ENCODE measurements at places on chromosomes 1 and 21. TPM values are rescaled to one million over a fixed set of nuclear protein-coding genes. Genes with fewer than 3 reads are reported as not detected.

- DNase-seq, result no peak
Observed at GRCh38 chr1:204873714-204874113, 3.1 kb downstream of the NFASC start.

GRCh38 chr1:112803906-112804762 is 89.0 kb upstream of the PPM1J start:
- DNase-seq, result peak; percentile 72

DNA sequence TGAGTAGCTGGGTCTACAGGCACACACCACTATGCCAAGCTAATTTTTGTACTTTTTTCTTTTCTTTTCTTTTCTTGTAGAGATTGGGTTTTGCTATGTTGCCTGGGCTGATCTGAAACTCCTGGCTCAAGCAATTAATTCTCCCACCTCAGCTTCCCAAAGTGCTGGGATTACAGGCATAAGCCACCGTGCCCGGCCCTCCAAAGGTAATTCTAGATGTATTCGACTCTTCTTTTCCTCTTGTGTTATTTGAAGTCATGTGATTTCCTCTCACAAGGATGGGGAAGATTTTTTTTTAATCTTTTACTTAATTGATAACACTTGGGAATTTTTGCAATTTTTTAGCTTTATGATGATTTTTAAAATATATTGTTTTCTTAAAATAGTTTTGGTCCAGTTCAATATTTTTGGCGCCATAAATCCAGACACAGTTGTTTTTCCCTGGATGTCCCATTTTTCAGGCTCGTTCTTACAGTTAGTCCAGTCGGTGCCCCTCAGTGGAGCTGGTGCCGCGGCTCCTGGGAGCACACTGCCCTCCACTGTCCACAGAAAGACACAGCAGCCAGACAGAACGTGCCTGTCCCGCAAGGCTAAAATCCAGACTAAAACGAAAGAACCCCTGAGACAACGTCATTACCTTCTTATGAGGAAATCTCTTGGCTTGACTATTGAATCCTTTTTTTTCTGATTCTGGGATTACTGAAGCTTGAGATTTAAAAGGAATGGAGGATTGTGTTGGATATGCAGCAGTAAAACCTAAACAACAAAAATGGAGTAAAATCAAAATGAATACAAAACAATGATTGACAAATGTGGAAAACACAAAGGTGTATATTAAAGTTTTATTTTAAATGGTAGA is 22.4 kb downstream of the STPG1 start:
- DNase-seq, result peak; percentile 80

The LIN28A gene
- total RNA-seq, result not detected

GRCh38 chr1:180041582-180041981 is 87.0 kb downstream of the CEP350 start:
- no peak for DNase-seq

- DNase-seq, result no peak
Observed at GRCh38 chr1:180198196-180198595, 31.9 kb upstream of the LHX4 start.

DNA sequence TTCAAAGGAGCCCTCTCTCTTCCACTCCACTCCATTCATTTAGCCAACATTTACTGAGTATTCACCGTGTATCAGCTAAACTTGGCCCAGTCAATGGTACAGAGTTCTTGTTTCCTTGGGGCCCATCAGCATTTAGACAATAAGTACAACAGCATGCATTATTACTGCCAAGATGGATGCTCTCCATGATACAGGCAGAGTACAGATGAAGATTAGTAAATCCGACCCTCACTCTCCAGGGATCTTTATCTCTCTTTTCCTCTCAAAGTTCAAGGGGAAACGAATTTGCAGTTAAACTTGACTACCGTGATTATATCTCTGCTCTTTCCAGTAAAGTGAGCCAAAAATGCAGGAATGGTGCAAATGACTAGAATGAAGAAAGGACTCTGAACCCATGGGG is 184.6 kb upstream of the DUSP10 start:
- no peak for DNase-seq

The TAF13 gene
- total RNA-seq, result 97.8 TPM

DNA sequence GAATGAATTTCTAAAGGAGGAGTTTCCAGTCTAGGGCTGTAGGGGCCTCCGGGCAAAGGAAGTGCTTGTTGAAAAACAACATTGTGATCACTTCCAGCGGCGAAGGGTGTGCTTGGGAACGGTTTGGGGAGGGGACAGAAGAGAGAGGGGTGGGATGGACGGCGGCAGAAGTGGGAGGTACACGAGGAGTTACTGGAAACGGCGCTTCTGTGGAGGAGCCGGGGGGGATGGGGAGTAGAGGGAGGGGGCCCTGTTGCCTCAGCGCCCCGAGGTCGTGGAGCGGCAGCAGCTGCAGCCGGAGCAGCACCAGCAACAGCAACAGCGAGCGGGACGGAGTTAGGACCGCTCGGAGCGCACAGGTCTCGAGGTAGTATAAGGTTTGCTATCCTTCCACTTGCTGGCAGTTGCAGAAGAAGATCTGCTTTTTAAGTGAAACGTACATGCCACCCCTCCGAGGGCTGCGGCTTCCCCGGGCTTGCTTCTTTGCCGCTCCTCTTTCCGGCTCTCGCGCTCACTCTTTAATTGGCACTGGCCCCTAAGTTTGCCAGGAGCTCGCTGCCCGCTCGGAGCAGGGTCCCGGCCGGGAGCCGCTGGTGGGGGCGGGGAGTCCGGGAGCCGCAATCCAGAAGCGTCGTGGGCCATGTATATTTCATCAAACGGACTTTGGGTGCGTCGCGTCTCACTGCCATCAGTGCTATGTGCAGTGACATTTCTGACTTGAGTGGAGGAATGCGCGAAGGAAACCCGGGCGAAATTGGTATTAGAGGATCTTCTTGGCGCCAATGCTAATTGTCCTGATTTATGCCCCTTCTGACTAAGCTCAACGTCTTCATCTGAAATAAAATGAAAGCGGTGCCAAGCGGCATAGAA is 771 bp upstream of the NTNG1 start:
- DNase-seq, result peak; percentile 86

DNA sequence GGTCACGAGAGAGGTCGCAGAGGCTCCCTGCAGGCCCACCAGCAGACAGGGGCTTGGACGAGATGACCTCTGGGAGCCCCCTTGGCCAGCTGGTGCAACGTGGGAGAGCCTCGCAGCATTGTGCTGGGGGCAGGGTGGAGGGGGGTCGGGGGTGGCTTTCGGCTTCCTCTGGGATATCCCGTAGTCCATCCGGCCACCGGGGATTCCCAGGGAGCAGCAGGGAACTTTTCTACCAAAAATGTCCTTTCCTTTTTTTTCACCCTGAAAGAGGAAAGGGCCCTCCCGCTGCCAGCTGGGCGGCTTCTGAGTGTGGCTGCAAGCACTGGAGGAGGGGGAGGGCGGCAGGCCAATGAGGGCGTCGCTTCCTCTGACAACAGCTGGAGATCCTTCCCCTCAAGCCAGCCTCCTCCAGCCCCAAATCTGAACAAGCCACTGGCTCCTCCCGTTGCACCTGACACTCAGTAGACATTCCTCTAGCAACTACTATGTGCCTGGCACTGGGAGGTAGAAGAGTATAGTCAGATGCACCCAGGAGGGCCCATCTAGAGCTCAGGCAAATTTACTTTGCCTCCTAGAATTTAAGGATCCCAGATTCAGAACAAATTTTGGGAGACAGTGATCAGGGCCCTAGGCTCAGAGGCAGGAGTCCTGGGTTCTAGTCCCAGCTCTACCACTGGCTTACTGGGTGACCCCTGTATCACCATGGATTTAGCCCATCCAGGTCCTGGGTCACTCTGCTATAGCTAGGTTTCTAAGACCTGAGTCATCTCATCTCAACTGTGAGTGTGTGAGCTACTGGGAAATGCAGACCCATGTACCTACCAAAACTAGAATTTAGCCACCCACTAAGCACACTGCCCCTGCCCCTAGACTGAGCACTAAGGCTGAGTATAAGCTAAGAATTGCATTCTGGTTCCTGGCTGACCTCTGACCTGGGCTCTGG is 2.7 kb downstream of the MOB3C start:
- peak; percentile 39 for DNase-seq

GRCh38 chr1:172742599-172743500 is 83.9 kb downstream of the FASLG start:
- DNase-seq, result peak; percentile 46

The ALG14 gene
- 2.1 TPM for total RNA-seq

- no peak for DNase-seq
Observed at GRCh38 chr1:55010887-55011217, 12.1 kb downstream of the BSND start.

The TTC39A gene
- 0.67 TPM for total RNA-seq

- peak; percentile 50 for DNase-seq
Observed at GRCh38 chr1:5464366-5464765, 527.9 kb downstream of the NPHP4 start.

- no peak for DNase-seq
Observed at GRCh38 chr1:63064135-63064534, 258.2 kb upstream of the FOXD3 start.

DNA sequence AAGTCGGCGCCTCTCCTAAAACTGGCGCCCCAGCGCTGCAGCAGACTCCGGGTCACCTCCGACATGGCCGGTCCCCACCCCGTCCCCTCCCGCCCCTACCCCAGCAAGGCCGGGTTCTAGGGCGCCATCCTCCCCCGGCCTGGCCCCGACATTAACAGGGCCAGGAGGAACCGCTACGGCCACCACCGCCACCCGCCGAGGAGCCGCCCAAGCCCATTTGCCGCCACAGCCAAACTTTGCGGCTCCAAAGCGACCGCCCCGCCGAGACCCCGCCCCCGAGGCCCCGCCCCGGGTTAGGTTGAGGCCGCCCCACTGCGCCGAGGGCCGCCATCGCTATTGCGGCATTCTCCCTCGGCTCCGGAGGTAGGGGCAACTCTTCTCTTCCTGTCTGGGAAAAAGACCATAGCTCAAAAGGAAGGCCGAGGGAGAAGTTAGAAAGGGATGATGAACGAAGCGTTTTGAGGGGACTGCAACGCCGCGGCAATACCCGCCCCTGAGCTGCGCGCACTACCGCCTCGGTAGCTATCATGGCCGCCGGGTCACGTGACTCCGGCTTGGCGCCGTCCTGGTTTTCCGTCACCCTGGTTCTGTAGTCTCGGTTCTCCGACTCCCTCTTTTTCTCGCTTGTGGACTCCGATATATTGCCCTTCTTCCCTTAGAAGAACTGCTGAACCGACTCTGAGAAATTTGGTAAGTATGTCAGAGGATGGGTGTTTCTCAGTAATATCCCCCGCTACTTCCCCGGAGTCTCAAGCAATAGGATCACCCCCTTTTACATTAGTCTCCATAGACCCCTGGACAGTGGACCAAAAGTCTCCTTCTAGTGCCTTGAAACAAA is at the start of the genes AIDA and BROX:
TSS of gene AIDA (minus strand) at position 239 of the 838 bp plus-strand sequence. CDS start at position 65, 174 bp downstream.
TSS of gene BROX (plus strand) at position 312 of the 838 bp plus-strand sequence. CDS start 3,136 bp downstream, outside the sequence.
- DNase-seq, result peak; percentile 83

The SLC22A15 gene
- 0.62 TPM for total RNA-seq

GRCh38 chr1:100400404-100400803 is 48.1 kb downstream of the CDC14A start:
- no peak for DNase-seq

DNA sequence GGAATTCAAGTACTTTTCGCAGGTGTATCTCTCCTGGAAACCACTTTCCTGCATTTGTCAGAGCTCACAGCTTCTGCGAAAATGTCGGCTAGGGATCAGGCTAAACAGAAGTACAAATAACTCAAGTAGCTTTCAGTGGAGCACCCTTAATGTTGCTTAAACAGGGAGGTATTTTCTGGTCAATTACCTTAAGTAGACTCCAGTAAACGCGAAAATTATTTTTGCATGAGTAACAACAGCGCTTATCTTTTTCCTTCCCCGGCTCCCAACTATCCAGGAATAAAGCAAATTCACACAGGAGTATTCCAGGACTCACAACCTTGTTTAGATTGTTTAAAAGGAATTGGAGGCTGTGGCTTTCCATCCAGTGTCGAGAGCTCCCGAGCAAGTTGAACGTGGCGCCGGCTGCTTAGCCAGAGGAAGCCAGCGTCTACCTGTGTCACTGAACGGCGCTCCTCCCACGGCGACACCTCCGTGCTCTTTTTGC is 7.3 kb upstream of the SIM2 start:
- no peak for DNase-seq

The MX2 gene
- total RNA-seq, result 346 TPM

DNA sequence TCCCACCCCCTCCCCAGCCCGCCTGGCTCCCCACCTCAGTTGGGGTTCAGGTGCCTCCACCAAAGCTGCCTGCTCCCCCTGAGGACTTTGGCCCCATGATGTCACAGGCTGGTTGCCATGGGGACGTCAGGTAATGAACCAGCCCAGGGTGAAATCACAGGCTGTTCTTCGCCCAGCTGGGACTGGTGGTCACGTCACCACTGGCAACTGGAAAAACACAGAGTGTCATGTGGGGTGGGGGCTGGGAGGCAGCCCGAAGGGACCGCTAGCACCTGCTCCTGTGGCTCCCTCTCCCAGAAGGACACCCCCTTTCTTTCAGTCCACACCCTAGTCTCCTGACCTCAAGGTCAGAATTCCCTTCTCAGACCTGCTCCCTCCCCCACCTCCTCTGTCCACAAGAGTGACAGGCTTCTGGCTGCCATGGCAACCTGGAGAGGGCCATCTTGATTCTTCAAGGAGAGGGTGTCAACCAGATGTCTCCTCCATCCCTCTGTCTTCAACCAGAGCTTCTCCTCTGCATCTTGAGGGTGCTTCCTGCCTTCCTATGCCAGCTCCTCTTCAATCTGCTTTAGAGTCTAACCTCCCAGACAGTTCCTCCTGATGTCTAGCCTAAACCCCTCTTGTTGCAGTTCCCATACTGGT is 6.2 kb downstream of the FAM131C start:
- peak; percentile 42 for DNase-seq

DNA sequence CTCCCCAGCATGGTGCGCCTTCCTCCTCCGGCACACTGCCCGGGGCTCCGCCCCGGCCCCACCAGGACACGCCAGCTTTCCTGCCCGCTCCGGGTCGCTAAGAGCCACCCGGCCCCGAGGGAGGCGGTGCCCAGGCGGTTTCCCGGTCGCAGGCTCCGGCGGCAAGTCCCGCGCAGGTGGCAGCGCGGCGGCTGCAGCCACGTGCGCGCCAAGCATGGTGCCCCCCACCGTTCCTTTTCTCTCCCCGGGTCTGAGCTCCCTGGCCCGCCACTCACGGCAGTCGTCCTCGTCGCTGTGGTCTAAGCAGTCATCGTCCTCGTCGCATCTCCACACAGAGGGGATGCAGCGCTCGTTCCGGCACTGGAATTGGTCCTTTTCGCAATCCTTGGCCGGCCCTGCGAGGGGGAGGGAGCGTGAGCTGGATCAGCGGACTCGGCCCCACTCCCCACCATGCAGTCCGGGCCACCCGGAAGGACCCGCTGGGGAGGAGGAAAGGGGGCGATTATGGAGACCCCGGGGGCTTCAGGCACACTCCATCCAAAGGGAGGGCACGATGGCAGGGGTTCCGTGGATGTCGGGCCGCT is 1.2 kb downstream of the LRP8 start:
- peak; percentile 54 for DNase-seq

The FCN3 gene
- not detected for total RNA-seq

The SMIM12 gene
- 36.1 TPM for total RNA-seq

- no peak for DNase-seq
Observed at GRCh38 chr1:207191061-207191460, 87.0 kb downstream of the C4BPA start.

DNA sequence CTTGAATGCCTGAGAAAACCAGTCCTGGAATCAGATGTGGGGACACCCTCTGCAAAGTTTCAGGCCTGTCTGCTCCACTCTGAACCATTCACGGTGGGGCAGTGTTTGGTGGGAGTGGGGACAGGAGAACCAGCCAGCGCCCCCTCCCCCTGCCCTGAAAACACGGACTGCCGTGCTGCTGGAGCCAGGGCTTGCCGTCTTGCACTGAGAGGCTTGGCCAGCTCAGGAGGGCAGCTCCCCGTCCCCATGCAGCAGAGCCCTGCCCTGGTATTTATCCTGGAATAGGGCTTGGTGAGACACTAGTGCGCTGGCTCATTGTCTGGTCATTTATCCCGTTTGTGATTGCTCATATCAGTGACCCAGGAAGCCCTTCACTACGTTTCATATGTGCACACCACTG is 3.9 kb downstream of the S100B start:
- DNase-seq, result no peak

All from M059J (cell line).